ENCODE measurements at places on chromosomes 13 and 19.

DNA sequence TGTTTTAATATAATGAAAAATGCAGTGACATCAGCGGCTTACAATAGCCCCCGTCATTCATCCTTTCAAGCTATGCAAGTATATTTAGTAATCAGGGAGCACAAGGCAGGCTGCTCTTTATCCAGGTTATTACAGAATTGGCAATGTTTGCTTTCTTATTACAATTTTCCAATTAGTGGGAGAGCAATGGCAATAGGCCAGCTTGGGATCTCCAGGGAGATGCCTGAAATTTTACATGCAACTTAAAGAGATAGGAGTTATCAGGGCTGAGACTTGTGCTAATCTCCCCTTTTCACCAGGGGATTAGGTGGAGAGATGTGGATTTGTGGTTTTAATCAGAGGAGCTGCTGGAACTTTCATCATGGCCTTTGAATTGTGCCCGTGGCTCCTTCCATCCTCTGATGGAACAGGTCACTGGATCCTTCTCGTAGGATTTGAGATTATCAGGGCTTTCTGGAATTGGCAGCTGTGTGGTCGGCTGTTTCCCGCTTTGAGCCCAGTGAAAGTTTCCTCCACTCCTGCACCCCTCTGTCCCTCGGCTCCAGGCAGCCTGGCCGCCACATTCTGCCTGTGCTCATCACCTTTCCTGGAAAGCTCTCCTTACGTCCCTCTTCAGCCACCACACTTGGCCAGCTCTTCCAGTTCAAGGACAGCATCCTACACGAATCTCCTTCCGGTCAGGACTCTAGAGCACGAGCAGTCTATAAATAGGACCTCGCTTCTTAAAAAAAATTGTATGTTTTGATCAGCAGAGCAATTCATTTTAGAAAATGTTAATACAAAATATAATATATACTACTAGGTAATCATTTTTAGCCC is 47.0 kb downstream of the CBY2 start:
- DNase-seq = no peak

DNA sequence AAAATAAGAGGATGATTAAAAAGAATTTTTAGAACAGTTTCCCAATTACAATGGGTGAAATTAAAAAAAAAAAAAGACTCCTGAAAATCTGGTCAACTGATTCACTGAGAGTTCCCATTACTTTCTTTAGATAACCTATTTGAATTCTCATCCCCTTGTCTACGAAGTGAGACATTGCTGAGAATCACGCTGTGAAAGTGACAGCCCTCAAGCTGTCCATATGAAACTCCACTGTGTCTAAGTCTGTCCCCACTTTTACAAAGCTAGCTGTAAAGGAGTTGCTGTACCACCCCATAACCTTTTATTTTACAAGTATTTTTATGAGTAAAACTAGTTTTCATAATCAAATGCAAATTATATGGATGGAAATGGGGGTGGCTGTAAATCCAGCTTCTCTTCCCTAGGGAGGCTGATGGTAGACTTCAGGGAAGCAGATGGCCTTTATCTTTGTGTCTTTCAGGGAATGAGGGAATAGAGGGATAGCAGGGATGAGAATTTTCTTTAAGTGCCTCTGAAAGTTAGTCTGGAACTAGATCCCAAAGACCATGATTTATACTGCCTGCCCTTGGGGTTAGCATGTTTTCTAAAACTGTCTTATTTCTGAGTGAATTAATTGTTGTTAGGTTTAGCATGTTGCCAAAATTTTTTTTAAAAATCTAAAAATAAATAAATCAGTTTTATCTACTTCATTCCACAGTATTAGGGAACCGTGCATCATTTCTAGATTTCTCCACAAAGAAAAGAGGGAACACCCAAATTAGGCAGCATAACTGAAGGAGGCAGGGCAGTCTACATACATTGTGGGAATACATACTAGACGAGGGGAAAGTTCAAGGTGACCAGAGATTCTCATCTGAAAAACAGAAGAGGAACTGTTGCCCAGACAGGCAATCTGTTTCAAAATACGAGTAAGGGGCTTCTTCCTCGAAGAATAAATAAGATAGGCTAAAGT is 1219.1 kb downstream of the UQCRFS1 start:
- no peak for DNase-seq

GRCh38 chr19:595326-596262 is 5.9 kb downstream of the HCN2 start:
- DNase-seq = no peak

DNA sequence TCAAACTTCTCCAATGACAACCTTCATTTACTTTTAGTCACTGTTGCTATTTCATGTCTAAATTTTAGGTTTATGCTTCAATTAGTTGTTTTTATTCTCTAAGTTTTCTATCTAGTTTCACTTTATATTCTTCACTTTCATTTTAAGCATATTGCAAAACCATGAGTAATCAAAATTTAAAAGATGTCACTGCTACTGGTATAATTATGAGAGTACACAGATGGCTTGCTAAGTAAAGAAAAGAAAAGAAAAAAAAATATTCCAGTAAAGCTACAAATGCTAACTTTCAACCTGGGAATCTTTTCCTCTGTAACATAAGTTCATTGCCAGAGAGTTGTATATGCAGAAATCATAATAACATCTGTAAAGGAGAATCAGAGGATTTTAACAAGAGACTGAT is 1624.7 kb downstream of the PCDH9 start:
- DNase-seq = no peak

DNA sequence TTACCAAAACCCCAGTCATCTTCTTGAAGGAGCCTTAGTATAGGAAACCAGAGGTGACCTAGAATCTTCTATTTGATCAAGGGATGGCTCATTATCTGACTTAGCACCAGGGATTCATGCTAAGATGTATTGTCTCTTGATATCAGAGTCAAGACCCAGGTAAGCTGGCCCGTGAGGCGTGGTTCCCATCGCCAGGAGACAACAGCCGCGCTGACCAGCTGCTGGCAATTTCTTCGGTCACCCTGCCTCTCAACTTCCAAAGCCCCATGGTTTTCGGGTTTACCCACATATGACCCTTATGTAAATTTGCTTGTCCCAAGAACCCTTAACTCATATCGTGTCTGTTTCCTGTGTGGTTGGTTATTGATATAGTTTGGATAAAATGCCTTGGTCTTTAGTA is 77.7 kb upstream of the VSTM2B start:
- DNase-seq = no peak

GRCh38 chr13:94433055-94433961 is 46.2 kb downstream of the DCT start:
- no peak for DNase-seq

GRCh38 chr13:39036212-39036611 is 1.7 kb downstream of the PROSER1 start:
- DNase-seq = no peak

DNA sequence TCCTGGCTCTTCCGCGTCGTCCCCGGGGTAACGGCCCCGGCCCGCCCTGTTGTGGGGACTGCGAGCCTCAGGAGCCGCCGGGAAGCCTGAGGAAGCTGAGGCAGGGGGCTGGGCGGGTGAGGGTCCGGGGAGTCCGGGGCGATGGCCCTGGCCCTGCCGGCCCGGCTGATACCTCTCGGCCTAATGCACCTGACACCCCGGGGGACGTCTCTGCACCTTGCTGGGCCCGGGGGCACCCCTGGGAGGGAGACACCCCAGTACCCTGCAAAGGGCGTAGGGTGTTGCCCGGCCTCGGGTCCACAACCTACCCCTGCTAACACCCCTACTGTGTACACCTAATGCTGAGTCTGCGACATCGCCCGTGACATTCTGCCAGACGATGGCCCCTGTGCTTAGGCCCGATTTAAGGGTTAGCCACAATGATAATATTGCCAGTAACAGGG is 410 bp downstream of the PIN1 start:
- DNase-seq = no peak

GRCh38 chr13:49936968-49937273 is 781 bp upstream of the SPRYD7 start:
- DNase-seq = no peak

GRCh38 chr13:41458761-41459431 is 1.5 kb downstream of the RGCC start:
- DNase-seq = peak; percentile 73

GRCh38 chr13:53126841-53127245 is 98.2 kb downstream of the OLFM4 start:
- no peak for DNase-seq

GRCh38 chr19:10961073-10961860 is 437 bp downstream of the SMARCA4 start:
- no peak for DNase-seq

Measured in tibial artery (tissue), 4 donors.